Kidney glomerular epithelial cell (primary cell): ENCODE measurements at places on chromosomes 6 and 20.

GRCh38 chr6:140202964-140203515 is 828.6 kb upstream of the CITED2 start:
- no peak for DNase-seq

- no peak for DNase-seq
These were observed 123.3 kb downstream of the PXDC1 start for GRCh38 chr6:3627956-3628835.

GRCh38 chr20:62376112-62377063 is 9.3 kb upstream of the LAMA5 start:
- peak; percentile 92 for DNase-seq

DNA sequence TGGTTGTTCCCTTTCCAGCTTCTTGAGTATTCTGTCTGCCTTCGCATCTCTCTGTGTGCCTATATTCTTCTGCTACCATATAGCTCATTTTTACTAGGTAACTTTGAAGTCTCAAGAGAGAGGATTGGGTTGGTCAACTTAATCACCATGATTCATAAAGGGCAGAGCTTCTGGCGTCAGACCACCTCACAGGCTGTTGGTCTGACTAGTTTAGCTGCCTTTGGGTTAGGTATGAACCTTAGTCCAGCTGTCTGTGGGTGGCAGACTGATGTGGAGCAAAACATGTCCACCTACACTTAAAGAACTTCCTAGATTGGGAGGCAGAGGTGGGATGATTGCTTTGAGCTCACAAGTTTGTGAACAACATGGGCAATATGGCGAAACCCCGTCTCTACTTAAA is 192.2 kb upstream of the SGK1 start:
- no peak for DNase-seq

GRCh38 chr6:80077067-80077466 is 29.4 kb upstream of the BCKDHB start:
- no peak for DNase-seq

DNA sequence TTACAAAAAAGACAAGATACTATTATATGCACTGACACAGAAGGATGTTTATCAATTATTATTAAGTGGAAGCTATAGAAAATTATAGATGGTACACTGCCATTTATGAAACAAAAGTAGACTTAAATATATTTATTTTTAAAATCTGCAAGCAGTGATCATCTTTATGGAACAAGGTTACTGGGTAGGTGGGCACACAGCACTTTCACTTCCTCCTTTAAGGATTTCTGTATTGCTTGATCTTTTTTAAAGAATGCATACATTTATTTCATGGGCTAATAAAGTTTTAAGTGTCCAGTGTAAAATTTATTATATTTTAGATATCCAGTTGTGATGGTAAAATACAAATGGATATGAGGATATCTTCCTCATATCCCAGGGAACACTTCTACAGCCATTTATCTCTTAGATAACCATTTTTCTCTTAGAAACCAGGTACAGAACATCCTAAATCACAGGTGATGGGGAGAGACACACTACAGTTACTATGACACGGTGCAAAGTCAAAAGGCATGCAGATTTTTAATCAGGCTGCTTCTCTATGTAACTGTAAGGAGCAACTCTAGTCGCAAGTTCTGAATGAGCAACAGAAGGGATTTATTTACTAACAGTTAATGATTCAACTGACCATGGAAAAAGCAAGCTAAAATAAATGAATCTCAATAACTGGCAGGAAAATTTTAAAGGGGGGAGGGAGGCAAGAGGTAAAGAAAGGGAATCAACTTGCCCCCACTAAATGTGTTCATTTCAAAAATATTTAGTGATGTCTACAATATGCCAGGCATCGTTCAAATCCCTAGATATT is 2.2 kb downstream of the FBXL4 start:
- no peak for DNase-seq

DNA sequence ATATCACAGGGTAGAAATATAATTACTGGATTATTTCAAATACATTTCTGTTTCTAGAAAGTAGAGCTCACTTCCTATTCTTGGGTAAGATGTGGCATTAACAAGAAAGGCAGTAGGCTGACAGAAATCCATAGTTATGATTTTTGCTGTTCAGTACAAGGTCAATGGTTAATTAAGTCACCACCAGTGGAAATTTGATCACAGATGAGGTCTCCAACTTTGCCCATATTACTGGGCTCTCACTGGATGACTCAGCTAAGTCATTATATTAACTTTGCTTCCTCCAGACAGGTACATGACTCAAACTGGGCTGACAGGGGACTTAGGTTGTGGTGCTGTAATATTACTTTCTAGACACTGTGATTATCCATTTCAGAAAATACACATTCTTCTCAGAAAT is 212.4 kb downstream of the GRIK2 start:
- peak; percentile 17 for DNase-seq

GRCh38 chr20:47027456-47027855 is 132.8 kb downstream of the EYA2 start:
- DNase-seq, result no peak

DNA sequence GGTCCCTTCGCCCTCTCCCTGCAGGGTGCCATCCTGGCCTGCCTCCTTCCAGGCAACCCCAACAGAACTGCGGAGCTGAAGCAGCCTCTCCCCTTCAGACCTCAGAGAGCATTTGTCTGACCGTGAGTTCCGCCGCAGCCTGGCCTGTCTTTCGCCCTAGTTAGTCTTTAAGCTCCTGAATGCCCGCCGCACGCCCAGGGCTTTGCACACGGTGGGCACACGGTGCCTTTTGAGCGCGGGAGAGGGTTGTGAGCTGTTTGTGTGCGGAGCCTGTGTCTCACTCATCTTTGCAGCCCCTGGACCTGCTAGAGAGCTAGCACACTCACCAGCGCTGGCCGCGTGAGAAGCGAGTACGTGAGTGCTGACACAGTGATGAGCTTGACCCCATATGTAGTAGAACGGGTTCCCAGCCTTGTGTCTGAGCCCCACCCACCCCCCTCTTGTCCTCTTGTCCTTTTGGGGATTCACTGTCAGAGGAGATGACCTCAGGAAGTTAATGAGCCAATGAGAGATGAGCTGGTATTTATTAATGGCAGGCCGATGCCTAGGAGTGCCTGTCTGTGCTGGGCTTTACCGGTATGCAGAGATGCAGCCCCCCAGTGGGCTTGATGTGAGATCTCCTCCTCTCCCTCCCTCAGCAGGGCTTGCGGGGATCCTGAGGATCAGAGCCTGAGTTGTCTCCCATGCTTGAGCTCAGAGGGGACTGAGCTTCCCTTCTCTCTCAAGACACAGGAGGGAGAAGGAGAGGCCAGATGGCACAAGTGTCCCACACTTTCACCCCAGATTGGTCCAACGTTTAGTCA is 249.2 kb downstream of the FARS2 start:
- DNase-seq, result no peak

- no peak for DNase-seq
These were observed 499.0 kb upstream of the RNF217 start for GRCh38 chr6:124463271-124463670.

DNA sequence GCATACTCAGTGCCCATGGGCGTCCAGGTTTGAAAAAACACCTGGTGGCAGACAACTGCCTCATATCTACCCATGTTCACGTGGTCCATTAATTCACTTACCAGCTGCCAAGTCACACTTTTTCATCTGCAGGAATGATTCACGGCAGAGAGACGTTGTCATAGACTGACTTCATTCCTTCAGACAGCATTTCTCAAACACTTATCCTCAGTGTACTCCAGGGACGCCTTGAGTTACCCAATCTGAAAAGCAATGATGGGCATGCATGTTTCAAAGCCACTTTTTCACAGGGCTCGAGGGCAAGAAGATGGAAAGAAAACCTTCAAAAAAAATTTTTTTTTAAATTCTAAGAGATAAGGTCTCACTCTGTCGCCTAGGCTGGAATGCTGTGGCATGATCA is 6.0 kb downstream of the MMP24OS start:
- DNase-seq, result peak; percentile 26

- DNase-seq, result no peak
These were observed 81.5 kb downstream of the MYLK4 start for GRCh38 chr6:2669067-2669700.

GRCh38 chr6:143679041-143679440 is 1.3 kb downstream of the PHACTR2 start:
- no peak for DNase-seq

GRCh38 chr6:102488729-102489128 is 1095.2 kb downstream of the GRIK2 start:
- no peak for DNase-seq

DNA sequence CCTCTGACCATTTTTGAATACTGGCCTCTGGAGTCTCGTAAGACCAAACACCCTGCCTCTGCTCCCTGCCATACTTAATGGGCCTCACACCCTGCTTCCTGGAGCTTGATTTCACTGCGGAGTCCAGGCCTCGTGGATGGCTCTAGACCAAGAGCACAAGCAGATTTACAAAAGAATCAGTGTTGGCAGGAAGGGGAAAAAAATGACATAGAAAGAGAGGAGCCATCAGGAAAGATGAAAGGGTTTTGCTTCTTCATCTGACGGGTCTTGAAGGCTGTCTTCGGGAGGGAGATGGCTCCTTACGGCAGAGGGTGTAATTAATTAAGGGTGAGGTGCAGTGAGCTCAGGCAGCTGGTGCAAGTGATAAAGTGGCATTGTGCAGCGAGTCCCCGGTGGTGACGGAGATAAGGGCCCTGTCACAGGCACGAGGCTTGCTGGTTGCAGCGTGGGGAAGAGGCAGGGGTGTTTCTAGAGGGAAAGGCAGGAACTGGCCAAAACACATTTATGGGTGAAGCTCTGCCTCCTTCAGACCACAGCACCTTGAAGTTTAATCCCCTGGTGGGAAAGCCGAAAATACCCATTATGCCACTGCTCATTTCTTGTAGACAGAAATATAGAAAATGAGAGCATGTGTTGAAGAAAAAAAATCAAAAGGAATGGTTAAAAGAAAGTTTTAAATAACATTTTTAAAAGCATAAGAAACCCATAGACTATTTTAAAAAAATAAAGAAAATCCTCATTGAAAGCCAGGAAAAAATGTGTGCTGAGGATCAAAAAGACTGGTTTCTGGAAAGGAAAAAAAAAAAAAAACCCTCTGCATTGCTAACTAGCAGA is 128.6 kb upstream of the LRFN2 start:
- no peak for DNase-seq

GRCh38 chr6:69729870-69730449 is 66.8 kb downstream of the LMBRD1 start:
- DNase-seq, result peak; percentile 41

DNA sequence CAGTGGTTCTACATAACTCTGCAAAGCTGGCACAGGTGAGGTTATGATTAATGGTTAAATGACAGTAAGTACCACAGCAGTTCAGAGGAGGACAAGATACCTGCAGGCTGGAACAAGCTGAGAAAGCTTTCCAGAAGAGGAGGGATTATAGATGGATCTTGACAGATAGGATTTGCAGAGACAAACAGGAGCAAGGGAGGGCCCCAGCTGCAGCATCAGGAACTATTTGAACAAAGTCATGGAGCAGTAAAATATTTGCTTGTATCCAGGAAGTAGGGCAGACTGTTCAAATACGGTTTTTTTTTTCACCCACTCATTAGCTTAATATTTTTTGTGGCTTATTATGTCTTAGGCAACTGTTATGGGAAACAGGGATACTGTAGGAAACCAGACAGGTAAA is 144.4 kb upstream of the MAN1A1 start:
- DNase-seq, result no peak

DNA sequence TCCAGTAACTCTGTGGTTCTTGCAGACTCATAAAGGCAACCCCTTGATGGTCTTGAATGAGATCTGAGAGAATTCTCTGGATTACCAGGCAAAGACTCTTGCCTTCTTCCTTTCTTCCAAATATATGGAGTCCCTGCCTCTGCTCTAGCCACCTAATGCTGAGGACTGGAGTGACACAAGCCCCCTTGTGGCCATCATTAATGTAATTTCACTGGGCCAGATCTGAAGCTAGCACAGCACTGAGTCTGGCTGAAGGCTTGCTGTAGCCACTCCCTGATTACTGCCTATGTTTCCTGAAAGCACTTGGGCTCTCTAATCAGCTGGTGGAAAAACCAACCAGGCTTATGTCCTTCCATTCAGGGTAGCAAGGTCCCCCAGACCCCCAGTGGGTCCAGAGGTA is 559.3 kb upstream of the IRAK1BP1 start:
- no peak for DNase-seq

- DNase-seq, result no peak
These were observed 51.6 kb downstream of the LAMA4 start for GRCh38 chr6:112202639-112203341.

- DNase-seq, result no peak
These were observed 97.5 kb downstream of the ERMARD start for GRCh38 chr6:169848946-169849345.

GRCh38 chr20:64200740-64201139 is 36.5 kb downstream of the MYT1 start:
- DNase-seq, result no peak

DNA sequence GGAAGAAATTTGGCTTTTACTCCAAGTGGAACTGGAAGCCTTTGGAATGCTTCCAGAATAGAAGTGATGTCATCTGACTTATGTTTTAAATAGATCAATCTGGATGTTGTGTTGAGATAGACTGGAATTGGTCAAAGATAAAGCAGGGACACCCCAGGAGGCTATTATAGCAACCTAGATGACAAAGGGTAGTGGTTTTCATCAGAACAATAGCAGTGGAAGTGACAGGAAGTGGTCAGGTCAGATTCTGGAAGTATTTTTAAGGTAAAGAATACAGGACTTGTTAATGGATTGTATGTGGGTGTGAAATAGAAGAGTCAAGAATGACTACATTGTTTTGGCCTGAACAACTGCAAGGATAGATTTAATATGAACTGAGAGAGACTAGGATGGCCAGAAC is 191.4 kb downstream of the ADGRB3 start:
- DNase-seq, result no peak

- DNase-seq, result no peak
These were observed 133.0 kb upstream of the FLRT3 start for GRCh38 chr20:14470231-14470899.

GRCh38 chr20:1332749-1333300 is 3.9 kb upstream of the SDCBP2 start:
- DNase-seq, result no peak

- DNase-seq, result no peak
These were observed 12.0 kb downstream of the LRP11 start for GRCh38 chr6:149852180-149852579.

- DNase-seq, result no peak
These were observed 202.1 kb downstream of the NFATC2 start for GRCh38 chr20:51340451-51340840.

- DNase-seq, result no peak
These were observed 16.5 kb upstream of the BHLHE23 start for GRCh38 chr20:63023071-63023935.

- DNase-seq, result no peak
These were observed 13.9 kb downstream of the ZNF217 start for GRCh38 chr20:53579581-53580375.

- DNase-seq, result peak; percentile 21
These were observed 5.9 kb downstream of the TGM6 start for GRCh38 chr20:2386516-2387179.
